T-helper 1 cell treated with Interleukin-12 subunit alpha and Interleukin-12 subunit beta and Interleukin-4 antibody, amounts not matched to agents 30 ng/mL and 1 ng/mL, for 36 hours (primary cell): ENCODE measurements at places on chromosomes 11 and 22. TPM values are rescaled to one million over a fixed set of nuclear protein-coding genes. Genes with fewer than 3 reads are reported as not detected.

The HMOX1 gene
- 1.3 and 1.4 TPM in 2 replicates for total RNA-seq

The PTPMT1 gene
- total RNA-seq, result 38.0 and 41.5 TPM in 2 replicates

The EFEMP2 gene
- 7.2 TPM in 2 replicates for total RNA-seq

The SDF2L1 gene
- total RNA-seq, result 117 and 120 TPM in 2 replicates

The C11orf21 gene
- total RNA-seq, result 20.4 and 21.2 TPM in 2 replicates

The C22orf39 gene
- 29.6 and 33.0 TPM in 2 replicates for total RNA-seq

The PNPLA3 gene
- total RNA-seq, result 0.22 and 0.29 TPM in 2 replicates

The CARD18 gene
- total RNA-seq, result not detected in 2 replicates

The CDKN1C gene
- total RNA-seq, result 0.29 and 0.46 TPM in 2 replicates

The TSKU gene
- 0.98 and 1.0 TPM in 2 replicates for total RNA-seq

The OR6T1 gene
- not detected in 2 replicates for total RNA-seq

The FGF19 gene
- not detected in 2 replicates for total RNA-seq

The FAT3 gene
- total RNA-seq, result not detected in 2 replicates

The CLCF1 gene
- total RNA-seq, result 0.15 and 0.29 TPM in 2 replicates

The RFPL2 gene
- 0.15 TPM in 1 of 2 replicates, not detected in the other for total RNA-seq

The OR51E2 gene
- not detected in 2 replicates for total RNA-seq

The DGCR6 gene
- 0.71 and 0.81 TPM in 2 replicates for total RNA-seq

The OR51B2 gene
- not detected in 2 replicates for total RNA-seq

The GVQW3 gene
- 3.7 and 4.2 TPM in 2 replicates for total RNA-seq

The HBD gene
- total RNA-seq, result not detected in 2 replicates

The NUCB2 gene
- 114 and 128 TPM in 2 replicates for total RNA-seq

The ABCC8 gene
- not detected in 2 replicates for total RNA-seq

The MUC2 gene
- total RNA-seq, result not detected in 2 replicates

The ZNF195 gene
- 33.4 and 35.7 TPM in 2 replicates for total RNA-seq

The FDXACB1 gene
- total RNA-seq, result 4.3 and 4.7 TPM in 2 replicates

The ABCG4 gene
- not detected in 2 replicates for total RNA-seq

The OR51B4 gene
- not detected in 2 replicates for total RNA-seq

The B4GALNT4 gene
- 0.91 and 1.9 TPM in 2 replicates for total RNA-seq

The IRAG1 gene
- total RNA-seq, result not detected in 2 replicates

The ADM2 gene
- total RNA-seq, result 4.5 and 6.2 TPM in 2 replicates

The PTPN5 gene
- total RNA-seq, result not detected in 2 replicates

The NUDT8 gene
- total RNA-seq, result 6.5 and 6.7 TPM in 2 replicates

The CRYBA4 gene
- total RNA-seq, result 0.27 TPM in 1 of 2 replicates, not detected in the other

The ACR gene
- total RNA-seq, result not detected in 2 replicates

The ZNF408 gene
- 13.9 and 16.1 TPM in 2 replicates for total RNA-seq

The LRRC74B gene
- not detected in 2 replicates for total RNA-seq

The TEX12 gene
- 0.46 TPM in 1 of 2 replicates, not detected in the other for total RNA-seq

The C11orf91 gene
- total RNA-seq, result 0.66 and 0.80 TPM in 2 replicates

The GLB1L2 gene
- 2.7 and 3.1 TPM in 2 replicates for total RNA-seq

The TEAD1 gene
- 0.25 and 0.46 TPM in 2 replicates for total RNA-seq

The GGTLC3 gene
- total RNA-seq, result not detected in 2 replicates

The PRSS23 gene
- total RNA-seq, result 8.0 and 11.7 TPM in 2 replicates

The MTFP1 gene
- total RNA-seq, result 43.1 and 43.8 TPM in 2 replicates

The MPZL3 gene
- 19.7 and 23.9 TPM in 2 replicates for total RNA-seq

The SYNGR1 gene
- not detected in 2 replicates for total RNA-seq

The HTR3A gene
- total RNA-seq, result not detected in 2 replicates
